ENCODE measurements at places on chromosomes 2 and 18.

GRCh38 chr18:40911582-40912254 lies 1043.3 kb upstream of the PIK3C3 start:
- peak; percentile 40 for DNase-seq

GRCh38 chr18:5966514-5966913 lies 71.2 kb upstream of the TMEM200C start:
- no peak for DNase-seq

DNA sequence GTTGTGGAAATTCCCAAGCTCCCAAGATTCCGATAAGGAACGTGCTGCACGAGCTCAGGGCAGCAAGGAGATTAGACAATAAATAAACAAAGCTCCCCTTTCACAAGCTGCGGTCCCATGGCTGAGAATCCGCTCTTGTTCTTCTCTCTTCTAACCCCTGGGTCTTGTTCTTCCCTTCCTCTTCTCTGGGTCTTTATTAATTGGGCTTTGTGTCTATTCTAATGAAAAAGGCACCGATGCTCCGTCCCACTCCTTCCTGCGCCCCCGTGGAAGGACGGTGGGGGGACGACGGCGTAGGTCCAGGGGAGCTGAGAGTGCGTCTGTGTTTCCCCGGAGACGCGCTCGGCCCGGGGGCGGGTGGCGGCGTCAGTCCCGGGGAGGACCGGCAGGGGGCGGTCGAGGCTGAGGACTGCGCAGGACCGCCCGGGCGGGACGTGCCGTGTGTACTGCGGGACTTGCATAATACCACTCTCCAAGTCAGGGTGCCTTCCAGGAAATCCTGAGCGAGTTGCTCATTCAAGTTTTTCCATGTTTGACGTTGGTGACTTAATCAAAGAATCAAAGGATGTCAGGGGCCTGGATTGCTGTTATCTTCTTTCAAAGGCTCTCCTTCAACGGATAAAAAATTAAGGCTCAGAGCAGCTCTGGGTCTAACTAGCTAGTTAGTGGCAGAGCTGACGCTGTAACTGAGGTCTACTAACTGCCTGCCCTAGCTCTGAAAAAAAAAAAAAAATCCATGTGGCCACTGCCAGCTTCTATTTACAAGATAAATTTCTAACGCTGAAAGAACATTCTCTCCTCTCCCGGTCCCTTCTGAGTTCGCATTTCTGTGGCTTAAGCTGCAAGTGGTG lies 321.4 kb downstream of the TGIF1 start:
- DNase-seq, result peak; percentile 91

DNA sequence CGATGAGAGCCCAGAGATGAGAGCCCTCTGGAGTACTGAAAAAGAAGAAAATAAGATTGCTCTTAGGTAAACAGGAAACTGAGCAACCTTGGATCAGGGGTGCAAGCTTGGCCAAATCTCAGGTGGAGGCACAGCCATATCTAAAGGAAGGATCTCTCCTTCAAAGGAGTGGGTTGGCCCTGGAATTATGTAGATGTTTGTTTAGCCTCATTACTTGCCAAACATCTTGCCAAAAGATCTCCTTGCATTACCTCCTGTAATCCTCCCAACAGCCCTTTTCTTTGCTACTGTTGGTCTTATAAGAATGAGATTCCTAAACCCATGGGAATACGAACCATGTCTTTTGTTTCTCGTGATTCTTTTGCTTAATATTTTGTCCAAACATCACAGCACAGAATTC lies 332.6 kb upstream of the NCKAP5 start:
- no peak for DNase-seq

DNA sequence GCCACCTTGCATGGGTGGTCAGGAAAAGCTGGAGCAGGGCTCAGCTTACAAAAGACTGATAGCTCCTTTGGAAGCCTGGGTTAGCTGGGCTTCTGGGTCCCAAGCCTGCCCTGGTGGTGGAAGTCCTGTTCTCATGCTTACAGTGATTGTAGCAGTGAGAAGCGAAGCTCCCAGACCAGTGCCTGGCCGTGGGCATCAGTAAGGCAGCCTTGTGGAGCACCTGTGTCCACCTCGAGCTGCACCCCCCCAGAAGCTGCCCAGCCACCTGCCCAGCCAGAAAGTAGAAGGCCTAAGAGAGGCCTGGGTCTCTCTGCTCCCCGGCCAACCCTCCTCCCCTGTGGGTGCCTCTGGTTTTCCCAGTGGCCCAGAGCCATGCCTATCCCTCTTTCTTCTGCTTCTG lies 10.5 kb downstream of the GLI2 start:
- DNase-seq, result no peak

- DNase-seq, result no peak
Measured at GRCh38 chr2:32798829-32799228, 147.9 kb upstream of the LTBP1 start.

DNA sequence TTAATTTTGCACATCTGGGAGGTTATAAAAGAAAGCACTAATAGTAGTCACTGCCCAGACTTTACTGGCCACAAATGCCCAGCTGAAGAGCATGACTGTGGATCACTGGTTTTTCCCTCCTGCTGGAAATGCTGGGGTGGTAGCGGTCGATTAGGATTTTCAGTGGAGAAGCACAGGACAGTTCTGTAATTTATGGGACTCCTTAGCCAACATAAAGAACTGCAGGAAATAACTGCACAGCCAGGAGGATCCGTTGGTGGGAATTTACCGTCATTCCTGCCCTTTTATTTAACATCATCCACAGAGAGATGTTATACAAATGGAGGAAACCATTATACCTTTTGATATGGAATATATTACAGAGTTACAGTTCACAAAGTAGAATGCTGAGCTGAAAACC lies 61.5 kb downstream of the TNFRSF11A start:
- no peak for DNase-seq

DNA sequence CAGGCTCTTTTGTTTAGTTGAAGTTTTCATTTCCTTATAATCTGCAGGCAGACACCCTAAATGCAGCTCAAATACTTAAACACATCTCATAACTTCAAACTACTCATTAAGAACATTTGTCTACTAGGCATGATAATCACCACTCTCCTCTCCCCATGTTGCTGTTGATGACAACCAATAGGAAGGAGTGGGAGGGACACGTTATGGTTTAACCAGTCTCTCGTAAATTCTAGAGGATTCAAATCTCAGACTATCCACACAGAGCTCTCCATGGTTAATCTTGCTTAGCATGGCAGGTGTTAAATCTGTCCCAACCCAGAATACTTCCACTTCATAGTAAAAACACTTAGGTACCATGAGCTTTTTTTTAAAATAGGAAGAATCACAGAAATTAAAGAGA lies 127.4 kb upstream of the AQP4 start:
- no peak for DNase-seq

GRCh38 chr18:23884681-23885375 lies 129.7 kb upstream of the TTC39C start:
- no peak for DNase-seq

DNA sequence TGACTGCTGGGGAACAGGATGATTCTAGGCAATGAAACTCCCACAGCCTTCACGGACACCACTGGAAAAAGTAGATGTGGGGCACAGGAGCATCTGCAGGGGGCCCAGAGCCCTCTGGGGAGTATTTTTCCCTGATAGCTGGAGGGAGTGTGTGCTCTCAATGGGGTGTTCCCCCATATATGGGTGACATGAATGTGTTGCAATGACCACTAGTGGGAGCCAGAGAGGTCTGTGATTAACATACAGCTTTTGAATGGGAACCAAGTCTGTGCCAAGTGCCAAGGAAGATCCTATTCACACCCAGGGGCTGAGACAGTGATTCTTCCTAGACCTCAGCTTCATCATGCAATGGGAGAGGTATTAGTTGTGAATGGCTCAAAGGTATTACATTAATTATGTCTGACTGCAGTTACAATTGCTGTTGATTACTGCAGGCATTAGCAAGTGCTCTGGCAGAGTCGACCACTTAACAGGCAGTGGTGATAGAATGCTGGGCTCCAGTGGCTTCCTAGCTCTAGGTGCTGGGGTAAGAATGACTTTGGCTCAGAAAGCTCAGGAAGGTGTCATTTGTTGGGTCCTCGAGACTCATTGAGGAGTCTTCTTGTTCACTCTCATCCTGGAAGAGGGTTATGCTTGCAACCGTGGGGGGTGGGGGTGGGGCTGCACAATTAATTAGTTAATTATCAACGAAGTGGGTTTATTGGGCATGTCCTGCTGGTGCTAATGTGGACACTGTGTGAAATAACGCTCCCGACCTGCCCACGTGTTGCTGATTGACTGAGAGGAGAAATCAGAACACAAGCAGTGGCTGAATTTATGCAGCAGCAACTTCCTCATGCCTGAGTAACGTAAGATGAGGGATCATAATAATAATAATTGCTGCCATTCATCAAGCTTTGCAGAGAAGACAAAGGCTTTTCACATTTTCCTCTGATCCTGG lies 194.1 kb downstream of the CLIP4 start:
- DNase-seq, result peak; percentile 68

- DNase-seq, result no peak
Measured at GRCh38 chr2:157259386-157259785, 1.9 kb downstream of the GALNT5 start.

DNA sequence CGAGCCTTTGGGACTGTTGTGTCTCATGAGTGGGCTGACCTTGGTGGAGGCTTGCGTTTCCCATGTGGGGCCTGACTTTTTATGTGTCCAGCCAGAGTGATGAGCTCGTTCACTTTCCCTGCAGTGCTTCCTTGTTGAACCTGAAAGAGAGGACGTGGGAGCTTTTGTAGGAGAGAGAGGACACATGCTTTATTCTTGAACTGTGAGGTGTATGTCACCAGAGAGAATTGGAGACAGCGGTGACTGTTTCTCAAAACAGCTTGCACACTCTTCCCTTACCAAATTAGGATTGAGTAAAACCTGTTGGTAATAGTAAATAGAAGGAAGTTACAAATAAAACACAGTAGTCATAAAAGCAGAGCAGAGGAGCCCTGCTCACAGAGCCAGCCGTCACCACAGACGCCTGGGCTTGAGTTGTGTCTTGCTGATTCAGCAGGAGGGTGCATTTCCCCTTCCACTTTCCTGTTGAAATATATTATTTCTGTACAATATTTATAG lies 60.7 kb downstream of the INPP4A start:
- no peak for DNase-seq

- no peak for DNase-seq
Measured at GRCh38 chr2:95056461-95057459, 31.3 kb downstream of the MAL start.

GRCh38 chr2:128282976-128283810 lies 35.5 kb downstream of the HS6ST1 start:
- DNase-seq, result no peak
